Colonic mucosa (tissue), 4 donors: ENCODE measurements at places on chromosomes 4 and X.
A peak's percentile ranks its signal among the peaks of the same experiment; 100 is the strongest.

DNA sequence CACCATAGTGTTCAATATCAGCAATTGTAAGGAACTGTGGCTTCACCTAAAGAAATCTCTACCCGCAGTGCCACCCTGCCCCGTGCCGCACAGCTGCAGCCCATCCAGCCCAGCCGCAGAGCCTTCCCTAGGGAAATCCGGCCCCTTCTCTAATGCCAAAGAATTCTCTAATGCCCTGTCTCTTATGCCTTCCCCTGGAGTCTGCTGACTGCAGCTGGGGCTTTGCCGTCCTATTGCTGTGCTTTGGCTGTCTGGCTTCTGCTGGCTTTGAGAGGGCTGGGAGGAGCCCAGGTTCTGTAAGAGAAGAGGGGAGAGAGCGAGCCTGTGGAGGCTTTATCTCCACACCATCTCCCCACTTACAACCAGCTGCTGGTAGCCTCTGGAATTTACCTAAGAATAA lies 85.9 kb upstream of the HELT start:
- peak; percentile 6 for DNase-seq

GRCh38 chr4:47145630-47146029 lies 114.3 kb downstream of the GABRB1 start:
- DNase-seq, result no peak

GRCh38 chrX:57930051-57930450 lies 19.8 kb upstream of the ZXDA start:
- DNase-seq, result no peak

- peak; percentile 37 for DNase-seq
These were observed 23.6 kb upstream of the TBC1D14 start for GRCh38 chr4:6885953-6886557.

DNA sequence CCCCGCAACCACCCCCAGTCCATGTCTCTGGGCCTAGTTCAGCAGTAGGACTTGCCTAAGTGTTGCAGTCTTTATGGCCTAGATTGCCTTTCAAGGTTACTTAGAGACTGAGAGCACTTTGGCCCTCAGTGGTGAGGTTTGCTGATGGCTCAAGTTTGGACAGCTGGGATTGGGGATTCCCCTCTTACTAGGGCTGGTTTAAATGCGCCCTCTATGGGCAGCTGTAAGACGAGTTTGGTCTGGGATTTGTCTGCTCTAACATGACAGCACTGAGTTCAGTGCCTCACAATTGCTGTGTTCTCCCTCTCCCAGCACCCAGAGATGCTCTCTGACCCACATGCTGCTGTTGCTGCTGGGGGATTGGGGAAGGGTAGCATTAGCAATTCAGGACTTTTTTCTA lies 23.1 kb downstream of the DACH2 start:
- no peak for DNase-seq

- no peak for DNase-seq
These were observed 106.8 kb downstream of the FAM9B start for GRCh38 chrX:8927066-8927635.

- DNase-seq, result peak; percentile 54
These were observed 73.8 kb upstream of the FREM3 start for GRCh38 chr4:143773998-143774895.

DNA sequence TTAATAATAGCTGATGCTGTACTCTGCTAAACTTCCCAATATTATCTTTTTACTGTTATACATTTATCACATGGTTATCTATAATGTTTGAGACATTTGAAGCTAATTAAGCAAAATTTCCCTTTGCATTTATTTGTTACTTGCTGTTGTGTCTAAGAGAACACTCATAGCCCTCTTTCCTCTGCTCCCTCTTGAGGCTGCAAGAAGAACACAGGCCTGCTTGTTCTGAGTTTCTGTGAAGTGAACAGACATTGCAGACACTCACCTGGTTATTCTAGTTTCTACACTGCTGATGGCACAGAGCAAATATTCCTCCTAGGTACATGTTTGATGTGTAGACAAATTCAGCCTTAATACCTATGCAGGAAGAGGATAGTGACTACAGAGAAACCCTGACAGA lies 367.8 kb downstream of the GASK1B start:
- no peak for DNase-seq

DNA sequence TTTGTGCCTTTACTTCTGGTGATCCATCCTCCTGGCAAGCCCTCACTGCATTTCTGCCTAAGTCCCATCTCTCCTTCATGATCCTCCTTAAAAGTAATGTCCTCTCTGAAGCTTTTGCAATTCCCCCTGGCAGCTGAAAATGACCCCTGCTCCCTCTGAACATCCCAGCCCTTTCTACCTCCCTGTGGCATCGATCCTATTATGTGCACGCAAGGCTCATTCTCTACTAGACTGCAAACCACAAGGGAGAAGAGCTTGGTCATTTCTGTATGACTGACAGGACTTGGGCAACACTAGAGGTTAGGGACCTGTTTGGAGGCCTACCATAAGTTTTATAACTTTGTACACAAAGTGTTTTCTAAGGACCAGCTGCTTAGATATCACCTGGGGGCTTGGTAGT lies 50.8 kb upstream of the RAP2C start:
- DNase-seq, result no peak

- peak; percentile 50 for DNase-seq
These were observed 673 bp downstream of the PARM1 start for GRCh38 chr4:74933562-74934015.

GRCh38 chrX:3257471-3257870 lies 89.0 kb downstream of the MXRA5 start:
- no peak for DNase-seq

- DNase-seq, result no peak
These were observed 99.1 kb downstream of the AFF1 start for GRCh38 chr4:87033902-87034301.

GRCh38 chr4:93147524-93148212 lies 680.9 kb upstream of the ATOH1 start:
- no peak for DNase-seq

- DNase-seq, result no peak
These were observed 17.7 kb downstream of the MRFAP1 start for GRCh38 chr4:6658209-6658595.

DNA sequence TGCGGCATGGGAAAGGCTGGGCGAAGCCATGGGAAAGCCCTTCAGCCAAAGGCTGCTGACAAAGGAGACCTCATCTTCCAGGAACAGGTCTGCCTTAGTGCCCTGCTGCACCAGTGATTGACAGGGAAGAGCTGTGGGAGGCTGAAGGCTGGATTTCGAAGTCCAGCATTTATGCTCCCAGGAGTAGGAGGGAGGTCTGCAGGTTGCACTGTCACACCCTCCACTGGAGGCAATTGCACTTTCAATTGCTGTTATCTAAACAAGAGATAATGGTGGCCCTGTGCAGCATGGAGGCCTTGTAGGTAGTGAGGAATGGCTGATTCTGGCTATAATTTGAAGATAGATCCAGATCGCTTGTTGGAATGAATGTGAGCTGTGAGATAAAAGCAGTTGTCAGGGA lies 43.7 kb downstream of the FAM114A1 start:
- DNase-seq, result no peak

GRCh38 chr4:152626790-152627189 lies 53.0 kb downstream of the TMEM154 start:
- DNase-seq, result no peak

DNA sequence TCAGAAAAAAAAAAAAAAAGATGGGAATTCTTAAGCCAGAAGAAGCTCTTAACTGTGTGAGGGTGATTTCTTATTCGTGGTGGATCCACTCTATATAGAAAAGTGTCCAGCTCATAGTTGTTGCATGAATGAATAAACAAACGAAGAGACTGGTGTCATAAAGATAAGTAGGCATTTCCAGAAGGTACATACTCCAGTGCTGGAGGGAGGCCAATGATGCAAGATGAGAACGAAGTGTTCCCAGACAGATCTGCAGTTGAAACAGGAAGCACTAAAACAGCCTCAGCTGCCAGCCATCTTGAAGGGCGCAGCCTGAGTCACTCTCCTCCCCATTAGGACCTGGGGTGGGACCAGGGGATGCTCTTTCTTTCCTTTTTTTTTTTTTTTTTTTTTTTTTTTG lies 47.4 kb upstream of the HOPX start:
- peak; percentile 87 for DNase-seq

DNA sequence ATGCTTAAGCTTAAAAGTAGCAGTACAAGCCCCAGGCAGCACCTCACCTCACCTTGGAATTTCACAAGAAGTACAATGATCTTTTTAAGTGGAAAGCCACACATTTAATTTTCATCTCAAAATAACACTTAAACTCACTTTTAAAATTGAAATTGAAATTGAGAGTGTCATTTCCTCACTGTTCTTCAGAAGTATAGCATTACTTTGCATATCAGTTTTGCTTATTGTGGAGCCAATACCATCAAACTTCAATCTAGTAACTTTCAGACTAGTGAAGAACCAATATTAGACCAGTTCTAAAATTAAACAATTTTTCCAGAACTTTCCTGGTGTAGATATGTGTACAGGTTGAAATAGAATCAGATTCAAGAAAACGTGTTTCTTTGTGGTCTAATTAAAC lies 242.4 kb downstream of the NDST4 start:
- no peak for DNase-seq

DNA sequence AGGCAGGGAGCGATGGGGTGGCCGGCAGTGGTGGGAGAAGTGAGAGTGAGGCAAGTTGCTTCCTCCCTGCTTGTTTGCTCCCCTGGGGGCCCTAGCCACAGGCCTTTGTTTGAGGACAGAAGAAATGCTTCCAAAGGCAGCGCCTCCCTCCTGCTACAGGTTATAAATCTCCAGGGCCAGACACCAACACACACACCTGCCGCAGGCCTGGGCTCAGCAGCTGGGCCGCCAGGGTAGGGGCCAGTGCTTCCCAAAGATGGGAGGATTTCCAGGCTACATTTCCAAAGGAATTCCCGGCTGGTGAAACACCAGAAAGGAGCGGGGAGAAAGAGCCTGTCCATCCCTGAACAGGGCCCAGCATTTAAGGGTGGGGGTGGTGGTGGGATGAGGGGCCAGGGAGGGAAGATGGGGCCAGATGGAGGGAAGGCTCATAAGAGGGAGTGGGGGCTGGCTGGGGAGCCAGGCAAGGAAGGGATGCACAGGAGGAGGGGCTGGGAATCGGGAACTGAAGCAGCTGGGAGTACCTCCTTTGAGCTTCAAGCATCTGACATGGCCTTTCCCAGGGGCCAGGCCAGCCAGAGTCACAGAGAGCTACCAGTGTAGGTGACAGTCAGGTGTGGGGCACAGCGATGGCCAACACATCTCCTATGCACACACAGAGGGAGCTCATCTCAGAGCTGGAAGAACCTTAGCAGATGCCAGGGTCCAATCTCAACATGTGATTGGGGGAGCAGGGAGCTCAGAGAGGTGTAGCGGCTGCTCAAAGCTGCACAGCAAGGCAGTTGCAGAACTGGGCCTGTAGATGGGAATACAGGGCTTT lies 143.9 kb downstream of the PJA1 start:
- DNase-seq, result no peak

- no peak for DNase-seq
These were observed 34.5 kb downstream of the LRPAP1 start for GRCh38 chr4:3497523-3498389.

DNA sequence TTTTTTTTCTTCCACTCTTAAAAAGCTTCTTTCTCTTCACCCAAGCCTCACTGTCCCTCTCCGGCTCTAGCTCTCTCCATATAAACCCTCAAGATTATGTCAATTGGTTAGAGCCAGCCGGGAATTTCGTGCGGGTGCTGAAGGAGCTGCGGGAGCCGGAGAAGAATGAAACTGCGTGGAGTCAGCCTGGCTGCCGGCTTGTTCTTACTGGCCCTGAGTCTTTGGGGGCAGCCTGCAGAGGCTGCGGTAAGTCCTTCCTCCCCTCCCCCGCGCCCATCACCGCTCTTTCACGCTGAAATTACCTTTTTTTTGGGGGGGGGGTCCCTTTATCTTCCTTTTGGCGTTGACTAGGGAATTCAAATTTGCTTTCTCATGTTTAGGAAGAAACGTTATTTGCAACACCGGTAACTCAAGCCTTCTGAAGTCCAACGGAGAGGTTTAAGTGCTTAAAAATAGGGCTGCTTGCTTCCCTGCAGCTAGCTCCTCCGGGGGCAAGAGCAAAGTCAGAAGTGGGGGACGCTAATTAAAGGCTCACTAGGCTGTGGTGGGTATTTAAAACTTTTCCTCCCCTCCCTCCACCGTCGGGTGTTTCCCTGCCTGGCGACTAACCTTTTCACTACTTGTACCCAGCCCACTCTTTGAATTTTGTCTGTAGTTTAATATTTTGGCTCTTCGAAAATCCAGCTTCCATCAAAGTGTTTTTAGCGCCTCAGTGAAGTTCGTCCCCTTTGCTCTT lies 491 bp downstream of the COL4A5 start:
- no peak for DNase-seq

- no peak for DNase-seq
These were observed 25.6 kb upstream of the MAGEA1 start for GRCh38 chrX:153153516-153153915.

- no peak for DNase-seq
These were observed 125.5 kb downstream of the C4orf51 start for GRCh38 chr4:145805490-145805889.

- no peak for DNase-seq
These were observed 360.5 kb downstream of the ZNF674 start for GRCh38 chrX:46184749-46185148.

DNA sequence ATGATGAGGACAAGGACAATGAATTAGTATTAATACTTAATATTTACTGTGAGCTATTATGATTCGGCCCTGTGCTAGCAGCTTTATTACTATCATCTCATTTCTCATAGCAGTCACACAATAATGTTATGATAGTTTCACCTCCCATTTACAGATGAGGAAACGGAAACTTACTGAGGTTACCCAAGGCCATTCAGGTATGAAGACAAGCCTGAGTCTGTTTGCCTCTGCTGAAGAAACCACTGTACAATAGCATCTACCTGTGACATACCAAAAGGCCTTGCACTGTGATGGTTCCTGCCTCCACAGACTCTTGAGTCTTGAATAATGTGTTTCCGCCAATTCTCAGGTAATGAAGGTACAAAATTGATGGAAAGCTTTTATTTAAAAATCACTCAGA lies 248.5 kb downstream of the NPFFR2 start:
- no peak for DNase-seq

- DNase-seq, result no peak
These were observed 22.4 kb upstream of the TSPAN5 start for GRCh38 chr4:98680806-98681205.

DNA sequence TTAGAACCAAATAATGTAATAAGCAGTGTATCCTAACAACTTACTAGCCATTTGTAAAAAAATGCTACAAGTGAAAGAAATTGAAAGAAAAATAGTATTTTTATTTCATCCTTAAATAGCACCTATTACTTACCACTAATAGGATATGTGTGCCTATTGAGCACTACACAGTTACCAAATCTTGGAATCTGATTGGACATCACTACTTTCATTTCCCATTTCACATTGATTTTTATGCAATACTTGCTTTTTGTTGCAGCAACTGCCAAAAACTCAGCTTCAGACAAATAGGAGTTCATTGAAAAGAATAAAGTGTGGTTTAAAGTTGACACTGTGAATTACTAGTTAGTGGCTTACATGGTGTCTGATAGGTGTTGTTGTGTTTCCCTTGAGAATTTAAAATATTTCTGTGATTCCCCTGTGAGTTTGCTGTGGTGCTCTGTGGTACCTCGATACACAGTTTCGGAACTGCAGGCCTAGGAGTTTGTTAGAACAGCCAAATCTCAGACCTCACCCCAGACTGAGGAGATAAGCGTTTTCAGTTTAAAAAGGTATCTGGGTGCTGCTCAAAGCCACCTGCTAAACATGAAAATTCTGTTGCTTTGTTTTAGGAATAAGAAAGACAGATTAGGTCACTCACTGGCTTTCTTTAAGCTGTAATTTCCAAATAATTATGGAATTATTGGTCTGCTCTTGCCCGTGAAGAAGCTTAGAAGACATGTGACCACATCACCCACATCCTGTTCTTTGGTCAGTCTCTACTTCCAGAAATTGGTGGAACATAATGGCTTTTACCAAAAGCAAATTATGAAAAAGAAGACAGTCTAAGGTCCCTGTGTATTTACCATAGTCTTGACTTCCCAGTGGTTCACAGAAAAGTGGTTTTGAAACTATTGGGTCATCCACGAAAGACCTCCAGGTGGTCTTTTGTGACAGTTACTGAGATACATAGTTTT lies 97.8 kb downstream of the SYTL5 start:
- no peak for DNase-seq
